Stimulated activated CD8-positive, alpha-beta memory T cell treated with anti-CD3 and anti-CD28 coated beads, Interleukin-15, amount 100 ng/mL, for 24 hours (primary cell): ENCODE measurements at places on chromosomes 12 and 14.

GRCh38 chr12:21773263-21773741, 1.2 kb downstream of the KCNJ8 start:
- no peak for DNase-seq

DNA sequence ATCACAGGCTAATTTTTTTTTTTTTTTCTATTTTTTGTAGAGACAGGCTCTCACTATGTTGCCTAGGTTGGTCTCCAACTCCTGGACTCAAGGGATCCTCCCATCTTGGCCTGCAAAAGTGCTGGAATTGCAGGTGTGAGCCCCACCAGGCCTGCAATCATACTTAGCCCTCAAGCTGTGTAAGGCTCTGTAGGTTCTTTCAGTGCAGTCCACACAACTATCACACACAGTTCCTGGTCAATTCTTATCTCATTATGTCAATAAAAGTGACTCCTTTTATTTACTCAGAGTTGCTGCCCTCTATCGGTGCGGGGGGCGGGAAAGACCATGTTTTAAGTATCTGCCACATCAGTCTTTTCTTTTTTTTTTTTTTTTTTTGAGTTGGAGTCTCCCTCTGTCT, 29.0 kb downstream of the SLC2A3 start:
- DNase-seq = no peak

- no peak for DNase-seq
Measured at GRCh38 chr12:116933512-116934246, 22.9 kb downstream of the FBXW8 start.

DNA sequence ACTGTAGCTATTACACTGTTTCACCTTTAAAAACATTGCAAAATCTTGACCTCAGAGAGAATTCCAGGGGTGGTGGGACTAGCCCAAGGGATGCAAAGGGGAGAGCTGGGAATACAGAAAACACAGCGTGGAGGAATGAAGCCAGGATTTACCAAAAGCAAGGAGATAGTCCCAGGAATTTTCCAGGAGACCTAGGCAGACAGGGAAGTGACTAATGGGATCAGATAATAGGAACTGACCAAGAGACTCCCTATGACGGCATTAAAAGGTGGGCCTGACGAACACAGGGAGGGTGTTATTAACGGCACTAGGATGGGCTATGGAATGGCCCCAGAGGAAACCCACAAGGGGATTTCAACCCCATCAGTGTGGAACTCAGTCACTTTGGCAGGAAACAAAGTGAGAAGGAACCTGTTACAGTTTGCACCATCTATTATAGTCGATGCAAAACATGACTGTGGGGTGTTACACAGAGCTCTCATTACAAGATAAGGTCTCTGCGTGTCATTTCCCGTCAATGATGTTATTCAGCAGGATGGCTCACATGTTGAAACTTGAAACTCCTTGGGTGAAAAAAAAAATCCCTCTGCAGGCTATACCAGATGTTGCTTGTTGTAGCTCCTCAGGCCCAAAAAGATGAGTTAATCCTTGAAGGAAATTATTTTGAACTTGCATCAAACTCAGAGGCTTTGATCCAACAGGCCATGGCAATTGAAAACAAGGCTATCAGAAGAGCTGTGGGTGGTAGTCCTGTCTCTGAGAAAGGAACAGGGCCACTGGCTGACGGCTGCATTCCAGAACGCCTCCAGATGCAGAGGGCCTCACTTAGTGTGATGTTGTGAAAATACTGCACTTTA, 58.7 kb downstream of the DRAM1 start:
- DNase-seq = no peak

DNA sequence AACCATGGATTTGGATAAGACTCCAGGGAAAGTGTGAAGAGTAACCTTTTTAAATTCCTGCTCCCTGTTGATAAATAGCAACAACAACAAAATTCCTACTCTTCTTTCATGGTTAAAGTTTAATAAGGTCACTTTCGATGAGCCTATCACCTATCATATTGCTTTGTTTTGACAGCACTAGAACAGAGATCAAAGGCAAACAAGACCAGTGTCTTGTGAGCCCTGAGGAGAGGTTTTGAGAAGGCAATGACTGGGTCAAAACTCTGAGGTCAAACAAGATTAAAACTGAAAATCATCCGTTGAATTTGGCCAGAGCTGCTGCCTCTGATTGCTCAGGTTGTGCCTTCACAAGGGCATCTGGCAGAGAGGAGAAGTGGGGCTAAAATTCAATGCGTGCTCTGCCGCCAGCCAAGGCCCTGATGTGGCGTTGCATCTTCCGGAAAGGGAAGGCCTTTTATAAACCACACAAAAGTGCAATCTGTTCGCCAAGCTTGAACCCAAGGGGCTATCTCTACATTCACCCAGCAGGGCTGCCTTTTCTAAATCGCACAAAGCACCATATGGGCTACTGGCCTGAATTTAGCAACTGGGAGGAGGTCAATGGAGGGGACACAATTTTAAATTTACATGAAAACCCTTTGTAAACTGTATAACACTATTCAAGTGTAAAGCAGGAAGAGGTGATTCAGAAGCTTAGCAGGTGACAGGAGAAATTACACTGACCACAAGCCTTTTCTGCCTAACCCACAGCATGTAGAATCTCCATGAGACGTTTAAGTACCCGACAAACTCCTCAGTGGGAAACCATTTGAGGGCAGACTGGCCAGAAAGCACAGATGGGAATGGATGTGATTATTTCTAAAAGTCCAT, 140.8 kb downstream of the DAD1 start:
- no peak for DNase-seq

GRCh38 chr12:124821252-124822200, 42.1 kb downstream of the SCARB1 start:
- DNase-seq = no peak

DNA sequence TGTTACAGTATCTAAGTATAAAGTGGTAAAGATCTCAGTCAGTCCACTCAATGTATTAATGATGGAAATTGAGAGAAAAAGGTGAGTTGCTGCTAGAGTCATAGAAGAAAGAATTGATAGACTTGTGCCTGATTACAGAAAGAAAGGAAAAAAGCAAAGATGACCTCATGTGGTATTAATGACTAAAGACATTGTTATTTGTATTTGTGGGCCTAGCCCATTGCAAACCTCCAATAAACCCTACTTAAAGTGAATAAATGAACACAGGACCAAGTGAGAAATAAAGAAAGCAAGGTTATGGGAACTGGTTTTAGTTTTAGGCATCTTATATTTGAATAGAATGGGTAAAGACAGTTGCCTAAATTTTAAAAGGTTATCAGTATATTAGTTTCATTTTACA, 105.5 kb downstream of the SYT1 start:
- no peak for DNase-seq

DNA sequence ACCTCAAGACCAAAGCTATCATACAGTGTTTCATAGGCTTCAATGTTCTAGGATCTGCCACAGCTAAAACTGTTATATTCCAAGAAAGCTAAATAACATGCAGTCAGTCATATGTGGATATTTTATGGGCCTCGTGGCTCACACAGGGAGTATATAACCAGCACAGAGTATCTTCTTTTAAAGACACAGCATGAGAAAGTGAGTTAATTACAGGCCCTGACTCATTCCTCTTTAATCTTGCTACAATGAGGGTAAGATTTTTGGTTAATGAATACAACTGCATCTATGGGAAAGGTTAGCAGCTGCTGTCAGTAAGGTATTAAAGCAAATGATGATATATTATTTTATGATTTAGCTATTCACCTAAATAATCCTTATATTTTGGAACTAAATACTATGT, 111.0 kb downstream of the TRAFD1 start:
- no peak for DNase-seq

- DNase-seq = no peak
Measured at GRCh38 chr14:29706700-29707099, 220.9 kb downstream of the PRKD1 start.

DNA sequence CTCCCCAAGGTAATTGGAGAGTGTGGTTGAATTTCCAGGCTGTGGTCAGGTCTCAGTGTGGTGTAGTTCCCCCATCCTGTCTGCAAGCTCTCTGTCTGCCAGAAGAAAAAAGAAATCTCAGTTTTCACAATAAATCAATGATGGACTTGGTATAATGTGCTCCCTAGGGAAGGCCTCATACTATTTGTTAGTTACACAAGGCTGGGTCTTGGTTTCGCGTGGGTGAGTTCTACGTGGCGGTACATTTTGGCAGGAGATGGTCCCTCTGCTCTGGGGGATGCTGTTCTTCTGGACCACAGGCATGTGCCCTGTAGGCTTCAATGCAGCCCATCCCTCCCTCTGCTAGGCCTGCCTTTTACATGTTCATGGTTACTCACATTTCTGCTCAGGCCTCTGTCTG, 206.4 kb upstream of the PELI2 start:
- DNase-seq = no peak

- DNase-seq = no peak
Measured at GRCh38 chr14:21725250-21725649, 51.6 kb upstream of the OR4E1 start.
